ENCODE measurements at places on chromosomes 6 and 20.

GRCh38 chr6:6707143-6707542 is 118.6 kb downstream of the LY86 start:
- DNase-seq = no peak

- DNase-seq = peak; percentile 1
These were observed 980.3 kb upstream of the FLRT3 start for GRCh38 chr20:15317546-15318232.

DNA sequence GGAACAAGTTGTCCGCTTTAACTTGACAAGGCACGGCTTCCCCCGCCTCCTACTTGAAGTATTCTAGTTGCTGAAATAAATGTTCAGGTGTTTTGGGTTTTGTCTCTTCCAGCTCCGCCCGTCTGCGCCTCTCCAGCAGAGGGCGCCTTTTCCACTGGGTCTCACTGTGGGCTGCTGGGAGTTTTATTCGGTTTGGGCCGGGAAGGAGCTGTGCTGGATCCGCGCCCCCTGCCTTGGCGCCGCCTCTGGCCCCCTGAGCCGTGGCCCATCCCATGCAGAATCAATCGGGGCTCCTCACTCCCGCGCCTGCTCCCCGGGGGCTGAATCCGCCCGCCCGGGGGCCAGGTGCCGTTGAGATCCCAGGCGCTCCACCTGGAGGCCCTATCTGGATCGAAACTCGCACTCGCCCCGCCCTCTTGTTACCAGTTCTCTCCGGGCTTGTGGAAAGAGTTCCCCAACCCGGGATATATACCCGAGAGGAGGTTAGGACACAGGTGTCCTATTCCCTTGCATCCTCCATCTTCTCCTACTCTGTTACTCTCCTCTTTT is 51.0 kb upstream of the TCF21 start:
- peak; percentile 36 for DNase-seq

GRCh38 chr20:36055145-36055544 is 86.8 kb downstream of the CNBD2 start:
- DNase-seq = no peak

DNA sequence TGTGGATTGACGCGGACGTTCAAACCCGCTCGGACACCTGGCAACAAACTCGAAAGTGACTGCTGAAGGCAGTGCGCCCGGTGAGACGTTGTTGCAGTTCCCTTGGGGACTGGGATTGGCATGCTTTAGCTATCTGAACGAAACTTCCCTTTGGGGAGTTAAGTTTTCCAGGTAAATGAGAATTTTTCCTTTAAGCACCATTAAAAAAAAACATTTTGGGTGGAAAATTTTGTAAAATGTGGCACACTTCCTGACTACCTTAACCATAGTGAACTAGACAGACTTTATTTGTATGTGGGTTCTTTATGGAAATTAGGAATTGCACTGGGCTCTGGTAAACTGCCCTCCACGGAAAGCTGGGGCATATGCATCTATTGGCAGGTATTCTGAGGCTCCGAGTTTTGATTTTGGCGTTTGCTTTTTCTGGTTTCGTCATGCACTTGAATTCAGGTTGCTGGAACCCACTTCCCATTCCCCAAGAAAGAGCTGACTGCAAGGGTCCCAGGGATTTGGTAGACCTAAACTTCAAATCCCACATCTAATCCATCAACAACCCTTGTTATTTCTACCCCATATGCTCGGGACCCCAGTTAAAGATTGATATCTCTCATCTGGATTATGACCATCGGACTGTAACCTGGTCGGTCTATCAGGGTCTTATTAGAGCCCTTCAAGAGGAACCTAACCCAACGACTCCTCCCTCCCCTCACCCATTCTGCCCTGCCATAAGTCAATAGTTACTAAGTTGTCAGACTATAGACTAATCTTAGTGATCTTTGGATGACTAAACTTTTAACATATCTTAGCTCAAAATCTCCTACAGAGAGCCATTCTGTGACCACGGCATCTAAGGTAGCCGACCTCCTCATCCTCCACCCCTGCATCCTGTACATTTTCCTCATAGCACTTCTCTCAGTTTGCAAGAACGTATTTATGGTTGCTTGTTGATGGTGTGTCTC is 800 bp upstream of the DYNLT1 start:
- DNase-seq = no peak

- peak; percentile 42 for DNase-seq
These were observed 1187.5 kb downstream of the HACE1 start for GRCh38 chr6:103672169-103672568.

DNA sequence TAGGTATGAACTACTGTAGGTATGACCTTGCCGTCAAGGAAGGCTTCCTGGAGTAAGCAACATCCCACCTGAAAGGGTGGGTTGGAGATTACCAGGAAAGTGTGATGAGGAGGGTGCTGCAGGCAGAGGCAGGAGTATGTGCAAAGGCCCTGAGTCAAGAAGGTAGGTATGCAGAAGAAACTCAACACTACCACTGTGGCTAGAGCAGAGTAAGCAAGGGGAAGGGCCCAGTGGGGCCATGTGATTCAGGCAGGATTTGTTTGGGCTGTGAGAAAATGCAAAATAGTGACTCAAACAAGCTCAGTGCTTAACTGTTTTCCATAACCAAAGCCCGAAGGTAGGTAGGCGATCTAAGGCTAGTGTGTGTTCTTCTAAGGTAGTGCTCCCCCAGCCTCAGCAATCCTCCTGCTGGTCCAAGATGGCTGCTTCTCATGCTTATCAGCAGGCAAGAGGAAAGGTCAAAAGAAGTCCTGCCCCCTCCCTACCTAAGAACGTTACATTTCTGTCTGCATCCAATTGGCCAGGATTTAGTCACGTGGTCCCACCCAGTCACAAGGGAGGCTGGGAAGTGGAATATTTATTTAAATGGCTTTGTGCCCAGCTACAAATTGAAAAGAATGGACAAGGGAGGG is 36.2 kb upstream of the HMGA1 start:
- no peak for DNase-seq

DNA sequence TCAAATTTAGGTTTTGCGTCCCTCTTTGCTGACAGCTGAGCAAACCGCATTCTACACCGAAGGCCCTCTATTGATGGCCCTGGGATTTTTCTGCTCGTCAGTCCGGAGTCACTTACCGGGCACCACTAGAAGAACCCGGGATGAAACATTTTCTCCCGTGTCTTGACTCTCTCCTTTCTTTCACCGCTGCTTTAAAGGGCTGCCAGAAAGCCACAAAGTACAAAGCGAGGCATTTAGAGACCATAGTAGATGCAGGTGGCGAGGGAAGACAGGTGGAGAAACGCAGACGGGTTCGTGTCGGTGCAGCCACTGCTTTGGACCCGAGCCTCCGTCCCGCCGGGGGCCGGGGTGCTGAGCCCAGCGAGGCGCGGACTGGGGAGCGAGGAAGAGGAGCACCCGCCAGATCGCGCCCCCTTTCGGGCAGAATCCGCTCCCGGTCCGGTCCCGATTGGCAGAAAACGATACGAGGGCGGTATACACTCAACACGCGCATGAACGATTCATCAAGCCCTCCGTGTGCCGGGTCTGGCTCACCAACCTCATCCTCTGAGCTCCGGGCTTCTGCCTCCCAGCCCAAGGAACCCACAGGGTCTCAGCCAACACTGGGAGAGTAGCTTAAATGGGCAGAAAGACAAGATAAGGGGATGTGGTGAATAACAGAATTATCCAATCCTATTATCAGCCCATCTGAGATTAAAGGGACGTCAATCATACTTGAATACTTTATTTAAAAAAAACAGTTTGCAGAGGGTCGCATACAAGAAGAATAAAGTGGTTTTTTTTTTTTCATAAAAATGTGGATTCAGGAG is 84.9 kb downstream of the TRIM27 start:
- peak; percentile 87 for DNase-seq

GRCh38 chr6:41712651-41713103 is 22.7 kb downstream of the TFEB start:
- DNase-seq = no peak

GRCh38 chr6:133705066-133705465 is 183.8 kb upstream of the TCF21 start:
- no peak for DNase-seq

- DNase-seq = no peak
These were observed 70.0 kb downstream of the FAM120B start for GRCh38 chr6:170376386-170377043.

- DNase-seq = no peak
These were observed 49.8 kb downstream of the MYH7B start for GRCh38 chr20:35005463-35005961.

DNA sequence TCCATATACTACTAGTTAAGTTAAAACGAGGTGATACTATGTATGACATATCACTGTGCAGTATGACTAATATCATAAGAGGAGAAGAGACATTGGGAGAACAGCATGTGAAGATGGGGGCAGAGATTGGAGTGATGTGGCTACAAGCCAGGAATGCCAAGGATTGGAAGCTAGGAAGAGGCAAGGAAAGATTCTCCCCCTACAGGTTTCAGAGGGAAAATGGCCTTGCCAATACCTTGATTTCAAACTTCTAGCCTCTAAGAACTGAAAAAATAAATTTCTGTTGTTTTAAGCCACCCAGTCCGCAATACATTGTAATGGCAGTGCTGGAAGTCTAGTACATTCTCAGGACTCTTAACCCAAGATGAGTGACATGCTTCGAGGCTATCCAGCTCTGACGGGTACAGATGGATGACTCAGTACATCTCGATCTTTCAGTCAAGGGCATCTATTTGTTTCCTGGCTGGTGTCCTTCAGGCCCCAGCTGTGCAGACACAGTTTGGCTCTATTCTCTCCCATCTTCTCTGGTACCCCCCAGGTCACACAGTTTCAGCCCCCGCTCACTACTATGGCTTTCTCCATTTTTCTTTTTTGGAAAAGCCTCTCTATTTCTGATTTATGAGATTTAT is 55.5 kb upstream of the THEMIS start:
- no peak for DNase-seq

DNA sequence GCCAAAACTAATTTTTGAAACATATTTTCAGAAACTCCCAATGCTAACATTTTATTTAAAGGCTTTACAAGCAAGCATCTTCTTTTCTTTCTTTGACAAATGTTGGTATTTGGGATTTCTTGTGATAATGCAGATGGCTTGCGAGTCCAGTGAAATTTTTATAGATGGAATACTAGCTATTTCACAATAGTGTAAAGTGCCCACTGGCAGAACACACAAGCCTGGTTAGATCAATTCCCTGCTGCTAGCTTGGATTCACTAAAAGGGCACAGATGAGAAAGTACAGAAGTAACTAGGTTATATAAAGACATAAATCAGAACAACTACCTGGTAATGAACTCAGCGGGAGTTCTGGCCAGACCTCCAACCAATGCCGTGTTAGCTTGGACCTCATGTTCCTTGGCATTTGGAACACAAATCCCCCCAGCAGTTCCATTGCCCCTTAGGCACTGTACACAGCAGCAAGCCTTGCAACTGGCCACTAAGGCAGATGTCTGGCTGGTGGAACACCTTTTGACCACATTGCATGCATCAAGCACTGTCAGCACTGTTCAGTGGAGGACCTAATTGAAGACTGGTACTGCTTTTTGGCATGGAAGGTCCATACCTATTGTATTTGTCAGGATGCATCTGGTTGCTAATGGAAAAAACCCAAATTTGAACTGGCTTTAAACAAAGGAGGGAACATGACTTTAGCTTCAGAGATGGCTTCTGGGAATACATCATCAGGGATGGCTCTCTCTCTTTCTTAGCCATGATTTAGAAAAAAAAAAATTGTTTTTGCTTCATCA is 15.6 kb upstream of the ZFP64 start:
- DNase-seq = no peak

DNA sequence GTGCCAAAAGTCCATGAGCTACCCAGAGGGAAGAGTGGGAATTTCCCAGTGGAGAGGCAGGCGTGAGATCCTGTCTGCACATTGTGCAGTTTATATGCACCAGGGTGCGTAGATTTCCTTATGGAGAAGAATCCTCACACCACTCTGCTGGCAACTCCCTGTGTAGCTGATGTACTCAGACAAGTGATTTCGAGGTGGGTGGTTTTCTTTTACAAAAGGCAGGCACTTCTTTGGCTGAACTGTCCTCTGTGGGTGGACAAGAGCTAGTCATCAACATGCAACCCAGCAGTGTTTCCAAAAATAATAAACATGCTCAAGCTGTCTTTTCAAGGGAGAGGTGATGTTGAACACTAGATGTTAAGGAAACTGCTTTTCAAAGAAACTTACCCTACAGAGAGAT is 121.7 kb upstream of the NXT1 start:
- DNase-seq = no peak

DNA sequence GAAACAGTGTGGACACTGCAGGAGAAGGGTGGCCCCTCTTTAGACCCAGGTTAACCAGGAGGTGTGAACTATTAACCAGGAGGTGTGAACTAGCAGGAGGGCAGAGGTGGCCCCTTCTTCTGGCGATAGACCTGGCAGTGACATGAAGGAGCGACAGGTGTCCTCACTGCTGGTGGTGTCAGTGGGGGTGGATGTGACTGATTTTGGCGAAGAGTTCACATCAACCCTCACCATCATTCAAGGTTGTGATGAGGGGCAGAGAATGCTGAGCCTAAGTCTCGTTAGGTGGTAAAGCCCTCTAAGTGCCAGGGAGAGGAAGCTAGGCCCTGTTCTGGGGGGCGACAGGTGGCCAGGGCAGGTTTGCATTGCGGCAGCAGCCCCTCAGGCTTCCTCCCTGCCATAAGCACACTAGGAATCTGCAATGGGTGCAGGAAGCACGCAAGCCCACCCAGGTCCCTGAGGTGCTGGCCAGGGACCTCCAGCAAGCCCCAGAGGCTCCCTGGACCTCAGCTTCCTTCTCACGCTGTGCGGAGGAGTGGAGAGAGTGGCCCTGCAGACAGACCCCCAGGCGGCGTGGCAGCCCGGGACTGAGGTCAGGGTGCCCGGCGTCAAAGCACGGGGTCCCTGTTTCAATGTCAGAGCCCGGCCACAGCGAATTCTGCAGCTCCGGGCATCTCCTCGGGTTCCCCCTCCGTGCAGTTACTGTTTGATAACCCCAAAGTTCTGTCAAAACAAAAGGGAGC is 13.7 kb downstream of the NPEPL1 start:
- DNase-seq = no peak

- no peak for DNase-seq
These were observed 267.9 kb downstream of the THBS2 start for GRCh38 chr6:168985705-168986104.

DNA sequence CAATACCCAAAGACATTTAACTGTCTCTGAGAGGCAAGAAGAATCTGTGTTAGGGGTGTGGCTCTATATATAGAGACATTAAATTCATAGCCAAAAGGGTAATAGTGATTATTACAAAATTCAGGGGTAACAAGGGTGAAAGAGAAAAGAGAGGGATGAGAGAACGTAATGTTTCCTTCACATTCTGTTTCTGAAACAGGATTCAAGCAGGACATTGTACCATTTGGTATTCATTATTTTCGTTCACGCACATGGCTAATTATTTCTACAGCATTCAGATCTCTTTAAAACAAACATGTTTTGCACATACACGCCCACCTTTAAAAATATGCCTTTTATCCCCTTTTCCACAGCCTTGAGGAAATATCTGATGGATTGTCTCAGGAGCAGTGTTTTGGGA is 122.7 kb downstream of the GMPR start:
- no peak for DNase-seq

DNA sequence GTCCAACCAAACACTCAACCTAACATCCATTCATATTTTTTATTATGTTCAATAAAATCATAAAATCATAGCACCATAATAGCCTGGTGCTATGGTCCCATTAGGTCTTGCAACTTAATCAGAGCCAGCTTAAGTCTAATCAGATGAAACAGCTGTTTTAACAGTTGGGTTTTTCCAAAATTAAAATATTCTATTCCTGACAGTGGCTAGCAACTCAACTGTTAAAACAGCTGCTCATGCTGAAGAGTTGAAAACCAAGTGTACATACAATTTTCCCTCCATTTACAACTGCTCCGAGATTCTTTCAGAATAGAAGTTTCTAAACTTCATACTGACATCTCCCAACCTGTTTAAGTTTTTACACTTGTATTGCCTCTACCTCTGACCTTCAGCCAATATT is 89.5 kb downstream of the UBE3D start:
- DNase-seq = no peak

- no peak for DNase-seq
These were observed 15.0 kb downstream of the ADNP start for GRCh38 chr20:50916257-50916656.
